Activated gamma-delta T cell treated with anti-CD3 and anti-CD28 coated beads, Interleukin-2, amount 50 U/mL, for 16 hours (primary cell): ENCODE measurements at places on chromosomes 2 and 18.

- no peak for DNase-seq
Observed at GRCh38 chr2:197708331-197708730, 3.2 kb downstream of the MARS2 start.

DNA sequence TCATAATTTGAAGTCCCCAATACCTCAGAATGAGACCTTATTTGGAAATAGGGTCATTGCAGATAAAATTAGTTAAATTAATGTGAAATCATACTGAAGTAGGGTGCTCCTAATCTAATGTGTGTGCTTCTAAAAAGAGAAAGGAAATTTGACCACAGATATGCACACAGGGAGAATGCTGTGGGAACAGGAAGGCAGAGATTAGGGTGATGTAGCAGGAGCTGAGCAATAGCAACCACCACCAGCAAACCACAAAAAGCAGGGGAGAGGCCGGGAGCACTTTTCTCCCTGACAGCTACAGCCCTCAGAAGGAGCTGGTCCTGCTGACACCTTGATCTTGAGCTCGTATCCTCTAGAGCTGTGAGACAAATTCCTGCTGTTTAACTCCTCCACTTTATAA, 24.6 kb upstream of the SCG2 start:
- no peak for DNase-seq

- DNase-seq, result no peak
Observed at GRCh38 chr2:60299179-60299578, 254.3 kb downstream of the BCL11A start.

GRCh38 chr2:64300066-64300465, 153.9 kb upstream of the LGALSL start:
- no peak for DNase-seq

DNA sequence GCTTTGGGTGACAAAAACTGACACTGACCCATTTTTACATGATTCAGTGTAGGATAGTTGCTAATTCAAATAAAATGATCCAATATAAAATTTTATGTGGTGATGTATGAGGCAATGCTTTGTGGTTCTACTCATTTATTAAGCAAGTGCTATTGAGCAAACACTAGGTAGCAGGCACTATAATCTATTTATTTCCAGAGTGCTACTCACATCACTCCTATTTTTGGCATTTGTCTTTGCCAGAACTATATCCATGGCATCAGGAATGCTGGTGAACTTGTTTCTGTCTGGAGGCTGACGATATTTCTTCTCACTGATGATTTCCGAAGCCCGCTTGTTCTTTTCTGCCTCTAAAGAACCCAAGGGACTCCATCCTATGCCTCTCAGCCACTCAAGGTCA, 84.3 kb downstream of the NEB start:
- no peak for DNase-seq

DNA sequence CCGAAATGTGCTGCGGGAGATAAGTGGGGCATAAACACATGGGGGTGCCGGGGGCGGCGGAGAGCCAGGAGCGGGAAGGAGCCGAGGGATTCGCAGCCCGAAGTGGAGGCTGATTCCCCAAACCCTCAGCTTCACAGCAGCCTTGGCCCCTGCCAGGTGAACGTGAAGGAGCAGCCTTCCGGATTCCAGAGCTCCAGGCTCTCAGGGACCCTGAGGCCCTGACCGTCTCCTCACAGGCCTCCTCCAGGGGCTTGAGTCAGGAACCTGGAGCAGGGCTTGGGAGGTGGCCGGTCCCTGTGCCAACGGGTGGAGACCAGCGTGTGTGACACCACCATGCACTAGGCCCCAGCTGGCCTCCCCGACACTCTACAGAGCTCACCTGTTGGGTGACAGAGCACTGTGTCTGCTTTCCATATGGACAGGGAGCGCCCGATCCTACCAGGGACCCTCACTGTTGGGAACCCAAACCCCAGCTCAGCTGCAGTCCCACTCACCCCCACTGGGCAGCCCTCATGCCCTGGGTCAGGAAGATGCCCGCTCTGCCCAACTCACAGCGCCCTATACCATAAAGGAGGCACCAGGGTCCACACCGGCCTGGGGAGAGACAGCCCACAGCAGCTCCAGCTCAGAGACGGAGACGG, 117.6 kb upstream of the OTOS start:
- no peak for DNase-seq

DNA sequence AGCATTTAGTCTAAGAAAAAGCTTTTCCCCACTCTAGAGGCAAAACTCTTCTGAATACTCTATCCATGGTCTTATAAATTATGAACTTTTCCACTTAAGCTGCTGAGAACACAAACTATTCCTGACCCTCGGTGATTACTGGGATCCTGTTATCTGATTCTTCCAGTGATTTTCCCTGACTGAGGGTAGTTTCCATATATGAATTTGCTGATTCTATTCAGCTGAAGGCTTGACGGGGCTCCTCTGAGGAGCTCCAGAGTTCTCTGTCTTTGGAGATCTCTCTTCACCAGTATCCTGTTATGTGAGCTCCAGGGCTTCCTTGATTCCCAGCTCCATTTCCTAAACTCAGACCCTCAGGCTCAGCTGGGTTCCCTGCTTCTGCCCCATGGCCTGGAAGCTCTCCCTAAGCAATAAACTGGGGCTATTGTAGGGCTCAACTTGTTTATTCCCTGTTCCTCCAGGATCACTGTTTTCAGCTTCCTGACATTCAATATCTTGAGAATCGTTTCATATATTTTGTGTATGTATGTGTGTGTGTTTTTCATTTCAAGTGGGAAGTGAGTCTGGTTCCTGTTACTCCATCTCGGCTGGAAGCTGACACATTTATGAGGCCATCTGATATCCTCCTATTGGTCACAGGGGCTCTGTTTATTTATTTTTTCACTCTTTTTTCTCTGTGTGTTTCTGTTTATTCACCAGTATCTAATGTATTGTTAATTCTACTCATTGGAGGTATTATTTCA, 78.2 kb downstream of the ARHGAP28 start:
- DNase-seq, result no peak

DNA sequence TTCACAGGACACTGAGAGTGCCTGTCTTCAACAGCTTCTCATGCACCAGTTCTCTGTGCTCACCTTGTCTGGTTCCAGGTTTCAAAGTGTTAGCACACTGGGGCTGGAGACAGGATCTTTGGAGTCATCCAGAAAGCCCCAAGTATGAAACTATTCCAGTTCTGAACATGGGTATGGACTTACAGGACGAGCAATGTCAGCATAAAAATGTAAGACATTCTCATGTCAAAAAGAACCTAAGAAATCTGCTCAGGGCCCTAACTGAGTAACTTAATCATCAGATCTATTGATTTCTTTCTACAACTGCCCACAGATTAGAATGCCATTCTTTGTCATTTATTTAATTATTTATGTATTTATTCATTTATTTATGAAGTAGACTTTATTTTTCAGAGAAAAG, 184.5 kb downstream of the AGPS start:
- DNase-seq, result no peak

GRCh38 chr18:51513517-51513916, 316.0 kb upstream of the MEX3C start:
- no peak for DNase-seq

DNA sequence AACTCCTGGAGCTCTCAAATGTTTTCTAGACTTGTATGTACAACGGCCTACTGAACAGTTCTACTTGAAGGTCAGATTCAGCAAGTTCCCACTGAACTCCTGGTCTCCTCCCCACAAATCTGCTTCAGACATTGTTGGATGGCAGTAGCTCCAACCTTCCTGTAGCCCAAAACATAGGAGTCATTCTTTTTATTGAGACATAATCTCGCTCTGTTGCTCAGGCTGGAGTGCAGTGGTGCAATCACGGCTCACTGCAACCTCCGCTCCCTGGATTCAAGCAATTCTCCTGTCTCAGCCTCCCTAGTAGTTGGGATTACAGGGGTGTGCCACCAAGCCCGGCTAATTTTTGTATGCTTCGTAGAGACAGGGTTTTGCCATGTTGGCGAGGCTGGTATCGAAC, 47.3 kb downstream of the QPCT start:
- DNase-seq, result no peak

DNA sequence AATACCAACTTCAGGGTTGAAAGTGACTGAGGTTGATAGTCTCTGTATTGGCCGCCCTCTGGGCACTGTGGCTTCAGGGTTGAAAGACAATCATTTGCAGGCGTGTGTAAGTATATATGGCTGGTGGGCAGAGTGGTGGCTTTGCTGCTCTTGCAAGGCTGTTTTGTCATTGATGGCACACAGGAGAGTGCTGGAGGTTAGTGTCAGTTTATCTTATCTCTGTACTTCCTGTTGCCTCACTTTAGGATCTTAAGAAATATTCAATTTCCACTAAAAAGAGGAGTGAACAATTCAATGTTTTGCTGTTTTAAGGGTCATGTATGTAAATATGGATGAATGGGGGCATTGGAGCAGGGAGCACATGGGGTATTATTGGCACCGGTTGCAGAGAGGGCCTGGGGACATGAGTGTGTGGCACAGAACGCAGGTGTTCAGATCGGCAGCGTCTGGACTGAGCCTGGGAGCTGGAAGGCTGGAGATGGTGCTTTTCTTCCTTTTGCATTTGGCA, 51.5 kb downstream of the NCK2 start:
- no peak for DNase-seq

DNA sequence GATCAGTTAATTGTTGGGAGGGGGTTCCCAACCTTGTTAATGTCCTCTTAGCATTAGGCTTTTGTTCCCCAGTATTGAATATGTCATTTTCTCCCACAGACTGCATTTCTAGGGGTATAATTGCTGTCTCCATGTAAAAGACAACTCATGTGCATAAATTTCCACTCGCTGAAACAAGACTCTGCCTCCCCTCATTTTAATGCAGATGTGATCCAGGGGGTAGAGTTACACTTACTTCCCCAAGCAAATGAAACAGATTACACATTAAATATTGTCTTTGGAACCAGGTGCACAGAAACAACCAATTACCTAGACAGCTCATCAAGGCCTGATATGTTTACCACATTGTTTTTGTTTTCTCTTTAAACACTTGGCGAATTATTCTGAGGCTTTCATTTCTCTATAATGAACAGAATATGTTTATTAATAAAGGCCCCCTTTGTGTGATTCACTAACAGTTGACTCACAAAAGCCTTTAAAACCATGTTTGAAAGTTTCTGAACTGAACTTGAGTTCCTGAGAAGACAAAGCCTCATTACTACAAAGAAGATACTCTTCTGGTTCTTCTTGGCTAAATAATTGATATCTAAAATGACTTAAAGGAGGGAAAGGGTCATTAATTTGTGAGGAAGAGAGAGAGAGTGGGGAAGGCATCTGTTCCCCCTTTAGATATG, 15.0 kb upstream of the ACVR1 start:
- no peak for DNase-seq

DNA sequence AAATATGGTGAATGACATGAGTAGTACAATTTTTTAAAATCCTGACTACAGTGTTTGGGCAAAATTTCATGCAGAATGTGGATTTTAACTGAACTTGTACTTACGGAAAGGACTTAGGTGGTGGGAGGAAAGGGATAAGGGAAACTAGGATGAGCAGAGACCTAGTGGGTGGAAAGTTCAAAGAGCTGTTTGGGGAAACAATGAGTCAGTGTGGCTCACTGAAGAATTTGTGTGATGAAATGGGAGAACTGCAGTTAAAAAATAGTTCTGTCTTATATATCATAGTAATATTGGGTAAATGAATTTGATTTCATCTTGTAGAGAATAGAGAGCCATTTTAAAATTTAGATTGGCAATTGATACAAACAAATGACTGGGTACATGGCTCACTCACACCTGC, 220.1 kb upstream of the CTAGE1 start:
- DNase-seq, result no peak

GRCh38 chr2:223050900-223051504, 988 bp upstream of the KCNE4 start:
- DNase-seq, result no peak

GRCh38 chr2:231464576-231465540, 574 bp upstream of the NCL start:
- DNase-seq, result peak; percentile 98

DNA sequence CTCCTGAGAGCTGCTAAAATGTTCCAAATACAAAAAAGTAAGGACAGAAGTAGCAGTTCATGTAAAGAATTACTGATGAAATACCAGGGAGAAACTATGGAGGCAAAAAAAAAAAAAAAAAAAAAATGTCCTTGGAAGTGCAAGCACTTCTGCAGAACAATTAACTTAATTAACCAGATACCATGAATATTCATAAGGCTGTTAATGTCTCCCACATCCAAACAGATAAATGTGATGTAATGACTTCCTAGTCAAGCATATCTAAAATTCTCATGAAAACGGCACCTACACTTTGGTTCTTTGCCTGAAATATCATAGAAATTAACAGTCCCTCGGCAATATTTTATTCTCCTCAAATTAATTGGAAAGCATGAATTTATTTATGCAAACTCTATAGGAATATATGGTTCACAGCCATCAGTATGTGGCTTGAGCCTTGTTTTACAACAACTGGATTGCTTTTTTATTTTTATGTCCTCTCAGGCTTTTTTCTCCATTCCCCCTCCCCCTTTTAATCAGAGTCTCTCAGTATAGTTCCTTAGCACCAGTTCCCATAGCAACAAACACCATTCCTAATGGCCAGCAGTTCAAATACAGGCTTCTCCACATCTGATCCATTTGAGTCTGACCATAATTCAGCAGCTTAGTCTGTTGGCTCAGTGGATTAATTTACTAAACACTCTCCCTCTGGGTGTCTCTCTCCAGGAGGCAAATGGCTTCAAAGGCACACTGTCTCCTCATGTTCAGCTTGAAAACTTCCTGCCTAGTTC, 97.1 kb downstream of the ITGA4 start:
- no peak for DNase-seq

DNA sequence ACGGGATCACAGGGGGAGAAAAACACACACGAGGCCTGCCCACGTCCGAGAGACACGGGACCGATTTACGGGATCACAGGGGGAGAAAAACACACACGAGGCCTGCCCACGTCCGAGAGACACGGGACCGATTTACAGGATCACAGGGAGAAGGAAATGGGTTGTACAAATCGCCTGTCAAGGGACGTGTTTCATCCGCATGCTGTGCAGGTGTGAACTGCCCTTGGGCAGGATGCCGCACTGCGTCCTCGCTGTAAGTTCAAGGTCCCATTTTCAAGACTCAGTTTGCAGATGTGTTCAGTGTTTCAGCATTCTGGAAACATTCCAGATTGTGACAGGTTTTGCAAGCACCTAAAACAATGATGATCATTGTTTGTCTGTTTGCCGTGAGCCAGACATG, 2.3 kb upstream of the KCNG2 start:
- no peak for DNase-seq

- DNase-seq, result no peak
Observed at GRCh38 chr2:152466980-152467676, 132.2 kb downstream of the FMNL2 start.

DNA sequence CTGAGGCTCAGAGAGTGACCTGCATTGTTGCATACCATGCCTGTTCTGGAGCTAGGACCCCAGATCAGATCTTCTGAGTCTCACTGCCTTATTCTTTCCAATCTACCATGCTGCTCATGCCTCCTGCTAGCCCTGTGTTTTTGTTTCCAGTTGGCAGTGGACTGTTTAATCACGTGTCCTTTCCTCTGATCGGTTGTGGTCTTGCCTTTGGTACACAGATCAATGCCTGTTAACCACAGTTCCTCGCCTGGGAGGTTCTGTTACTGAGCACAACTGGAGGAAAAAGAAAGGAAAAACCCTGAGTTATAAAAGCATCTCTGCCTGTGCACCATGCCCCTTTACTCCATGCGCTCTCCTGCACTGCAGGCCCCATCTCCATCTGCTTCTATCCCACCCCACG, 329.1 kb downstream of the SETBP1 start:
- DNase-seq, result no peak

GRCh38 chr2:173136067-173136466, 60.4 kb downstream of the MAP3K20 start:
- no peak for DNase-seq

- no peak for DNase-seq
Observed at GRCh38 chr2:160205505-160205904, 5.4 kb upstream of the ITGB6 start.
